SK-N-DZ (cell line): ENCODE measurements at places on chromosomes 3 and 15.

GRCh38 chr3:197820550-197821335, 29.7 kb downstream of the LRCH3 start:
- DNase-seq: no peak

- no peak for DNase-seq
These were observed 30.2 kb downstream of the ZNF710 start for GRCh38 chr15:90031231-90031791.

- DNase-seq: no peak
These were observed 231.4 kb downstream of the OPA1 start for GRCh38 chr3:193824365-193824764.

GRCh38 chr3:127065561-127066290, 82.8 kb downstream of the PLXNA1 start:
- DNase-seq: no peak

DNA sequence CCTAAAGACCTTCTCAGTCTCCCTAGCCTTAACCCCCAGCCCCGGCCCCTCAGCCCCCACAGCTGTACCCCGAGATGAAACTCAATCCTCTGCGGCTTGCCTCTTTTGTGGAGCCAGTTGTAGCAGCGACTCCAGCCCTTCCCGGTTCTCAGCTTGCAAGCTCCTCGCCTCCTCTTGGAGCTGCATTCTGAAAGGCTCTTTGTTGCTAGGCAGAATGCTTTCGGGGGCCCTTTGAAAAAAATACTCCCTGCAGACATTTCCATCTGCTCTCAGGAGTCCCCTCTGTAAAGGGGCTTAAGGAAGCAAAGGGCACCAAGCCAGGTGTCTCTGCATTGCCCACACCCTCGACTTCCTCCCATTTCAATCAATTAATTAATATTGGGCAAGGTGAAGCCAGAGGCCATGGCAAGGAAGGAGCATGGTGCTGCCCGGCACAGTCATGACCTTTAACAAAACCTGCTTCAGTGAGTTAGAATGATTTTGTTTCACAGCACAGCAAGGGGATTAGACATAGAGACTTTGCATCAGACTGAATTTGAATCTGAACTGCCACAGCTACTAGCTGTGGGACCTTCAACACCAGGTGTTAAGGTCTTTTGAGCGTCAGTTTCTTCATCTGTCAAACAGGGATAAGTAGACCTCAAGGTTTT, 65.5 kb downstream of the SRGAP3 start:
- no peak for DNase-seq

DNA sequence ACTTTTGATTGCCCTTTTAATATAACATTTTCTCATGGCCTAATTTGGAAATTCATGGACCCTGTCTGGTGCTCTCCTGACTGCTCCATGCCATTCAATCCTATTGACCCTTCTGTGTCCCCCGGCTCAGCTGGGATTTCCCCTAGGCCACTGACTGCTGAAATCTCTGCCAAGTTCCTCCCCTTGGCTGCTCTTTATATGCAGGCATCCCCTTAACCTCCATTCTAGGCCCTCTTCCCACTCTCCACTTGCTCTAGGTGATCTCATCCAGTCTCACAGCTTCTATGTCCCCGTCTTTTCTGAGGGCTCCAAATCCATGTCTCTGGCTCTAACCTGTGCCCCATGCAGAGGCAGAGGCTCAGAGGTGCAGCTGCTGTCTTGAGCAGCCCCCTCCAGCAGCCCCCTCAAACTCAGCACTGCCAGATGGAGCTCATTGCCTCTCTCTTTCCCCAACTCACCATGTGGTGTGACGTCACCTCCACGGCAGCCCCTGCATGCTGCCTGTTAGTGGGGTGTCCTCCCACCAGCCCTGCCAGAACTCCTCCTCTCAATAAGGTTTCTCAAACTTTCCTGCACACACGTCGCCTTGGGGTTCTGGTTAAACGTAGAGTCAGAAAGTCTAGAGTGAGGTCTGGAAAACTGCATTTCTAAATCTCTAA, 6.6 kb downstream of the FSD2 start:
- no peak for DNase-seq

- DNase-seq: no peak
These were observed 930.1 kb upstream of the NR2F2 start for GRCh38 chr15:95400428-95400827.

DNA sequence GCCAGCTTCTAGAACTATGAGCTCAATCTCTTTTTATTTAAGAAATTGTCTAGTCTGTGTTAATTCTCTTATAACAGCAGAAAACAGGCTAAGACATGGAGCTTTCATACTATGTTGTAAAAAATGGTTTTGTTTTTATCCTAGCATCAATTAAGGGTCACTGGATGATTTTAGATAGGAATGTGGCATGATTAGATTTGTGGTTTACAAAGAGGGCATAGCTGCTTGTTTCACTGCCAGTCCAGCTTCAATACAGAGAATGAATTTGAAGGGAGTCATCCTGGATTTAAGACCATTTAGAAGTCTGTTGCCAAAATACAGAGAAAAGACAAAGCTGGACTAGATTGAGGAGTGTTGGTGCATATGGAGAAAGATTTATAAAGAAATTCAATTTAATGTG, 532.6 kb upstream of the CCDC54 start:
- DNase-seq: no peak

DNA sequence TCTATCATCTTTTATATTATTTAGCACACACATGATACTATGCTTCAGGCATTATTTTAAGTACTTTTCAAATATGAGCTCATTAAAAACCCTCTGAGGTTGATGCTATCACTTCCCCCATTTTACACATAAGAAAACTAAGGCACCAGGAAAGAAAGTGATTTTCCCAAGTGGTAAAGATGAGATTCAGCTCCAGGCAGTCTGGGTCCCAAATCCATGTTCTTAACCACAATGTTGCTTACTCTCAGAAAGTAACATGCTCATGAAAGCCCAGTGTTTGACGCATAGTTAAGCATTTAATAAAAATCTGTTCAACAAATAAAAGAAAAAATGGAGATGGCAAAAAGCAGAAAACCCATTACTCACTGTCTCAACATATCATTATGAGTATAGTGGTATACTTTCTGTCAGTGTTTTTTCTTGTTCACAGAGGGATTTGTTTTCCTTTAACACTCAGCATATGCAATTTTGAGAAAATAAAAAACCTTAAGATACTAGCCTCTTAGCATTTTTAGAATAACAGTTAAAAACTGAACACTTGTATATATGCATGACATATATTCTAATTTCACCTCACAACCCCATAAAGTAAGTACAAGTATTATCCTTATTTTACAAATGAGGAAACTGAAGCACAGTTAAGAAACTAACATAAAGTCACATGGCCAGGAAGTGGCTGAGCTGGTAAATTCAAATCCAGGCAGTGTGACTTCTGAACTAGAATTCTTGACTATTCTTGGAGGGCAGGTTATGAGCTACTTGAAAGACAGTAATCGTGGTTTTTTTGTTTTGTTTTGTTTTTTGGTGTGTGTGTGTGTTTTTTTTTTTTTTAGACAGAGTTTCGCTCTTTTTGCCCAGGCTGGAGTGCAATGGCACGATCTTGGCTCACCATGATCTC, 10.4 kb downstream of the PEAK1 start:
- no peak for DNase-seq

DNA sequence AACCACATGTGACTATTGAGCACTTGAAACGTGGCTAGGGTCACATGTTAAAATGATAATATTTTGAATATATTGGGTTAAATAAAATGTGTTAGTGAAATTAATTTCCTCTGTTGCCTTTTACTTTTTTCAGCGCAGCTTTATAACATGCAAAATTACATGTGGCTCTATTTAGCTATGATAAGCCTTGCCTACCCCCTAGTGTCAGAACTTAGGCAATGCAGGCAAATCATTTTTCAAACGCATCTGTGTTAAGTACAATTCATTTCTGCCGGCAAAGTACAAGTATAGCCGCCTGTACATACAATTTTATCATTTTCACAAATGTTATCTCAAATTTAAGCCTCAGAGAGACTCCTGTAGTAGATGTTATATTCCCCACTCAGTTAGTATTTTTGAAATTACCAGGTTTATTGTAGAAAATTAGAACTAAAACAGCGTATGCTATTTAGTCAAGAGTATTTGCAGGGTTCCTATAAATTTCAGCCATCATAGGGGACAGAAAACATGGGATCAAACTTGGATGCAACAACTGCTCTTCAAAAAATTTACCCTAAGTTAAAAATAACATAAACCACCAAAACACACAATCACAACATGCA, 56.1 kb downstream of the TAFA4 start:
- peak; percentile 54 for DNase-seq

DNA sequence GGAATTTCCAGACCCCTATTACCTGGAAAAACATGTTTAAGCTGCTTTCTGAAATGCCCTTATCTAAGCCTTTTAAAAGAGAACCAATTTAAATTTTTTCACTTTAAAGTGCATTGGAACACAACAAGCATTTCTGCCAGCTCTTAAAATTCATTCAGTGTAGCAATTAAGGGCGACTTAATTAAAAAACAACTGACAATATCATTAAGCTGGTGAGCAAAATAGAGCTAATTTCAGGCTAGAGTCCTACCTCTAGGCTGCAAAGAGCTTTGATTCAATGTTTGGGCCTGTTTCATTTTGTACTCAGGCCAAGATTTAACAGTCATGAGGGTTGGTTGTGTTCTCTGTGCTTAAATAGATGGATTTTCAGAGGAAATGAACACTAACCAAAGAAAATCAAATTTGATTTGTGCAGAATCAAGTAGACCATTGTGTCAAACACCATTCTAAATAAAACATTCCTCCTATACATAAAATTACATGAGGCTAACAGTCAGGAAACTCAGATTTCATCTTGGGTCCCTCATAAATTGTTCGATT, 114.6 kb downstream of the TMEM108 start:
- no peak for DNase-seq

- no peak for DNase-seq
These were observed 71.1 kb upstream of the TRPM1 start for GRCh38 chr15:31172606-31173005.

- DNase-seq: peak; percentile 69
These were observed at the start of gene ARPIN for GRCh38 chr15:89912674-89913396. TSS of gene ARPIN (minus strand) at chr15:89912952. CDS start at chr15:89912835, 117 bp downstream.

- DNase-seq: no peak
These were observed 4.3 kb upstream of the FAM107A start for GRCh38 chr3:58581328-58582091.

- DNase-seq: no peak
These were observed 48.3 kb upstream of the THSD4 start for GRCh38 chr15:71066983-71067382.

GRCh38 chr3:103385961-103386656, 951.3 kb downstream of the ZPLD1 start:
- no peak for DNase-seq

GRCh38 chr3:114557791-114558190, 264.0 kb downstream of the TIGIT start:
- DNase-seq: no peak

DNA sequence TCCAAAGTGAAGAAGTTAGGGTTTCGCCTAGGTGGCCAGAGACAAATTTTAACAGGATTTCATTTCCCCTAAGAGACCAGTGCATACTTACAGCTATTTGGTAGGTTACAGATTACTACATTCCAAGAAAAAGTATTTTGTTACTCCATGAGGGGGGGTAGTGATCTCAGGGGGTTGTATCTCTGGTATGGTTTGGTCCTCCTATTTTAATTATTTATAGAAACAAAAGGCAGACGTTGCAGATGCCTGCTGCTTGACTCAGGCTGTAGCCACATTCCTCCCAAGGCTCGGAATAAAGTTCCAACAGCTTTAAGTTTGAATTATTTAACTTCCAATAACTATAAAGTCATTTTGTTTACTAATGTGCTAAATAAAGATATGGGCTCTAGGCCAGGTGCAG, 1.3 kb upstream of the TRIM59 start:
- no peak for DNase-seq

GRCh38 chr3:133055339-133055738, 17.1 kb downstream of the TMEM108 start:
- no peak for DNase-seq

- no peak for DNase-seq
These were observed 428 bp downstream of the LYSMD4 start for GRCh38 chr15:99732751-99733267.

GRCh38 chr3:58322793-58323192, 9.9 kb upstream of the PXK start:
- no peak for DNase-seq

DNA sequence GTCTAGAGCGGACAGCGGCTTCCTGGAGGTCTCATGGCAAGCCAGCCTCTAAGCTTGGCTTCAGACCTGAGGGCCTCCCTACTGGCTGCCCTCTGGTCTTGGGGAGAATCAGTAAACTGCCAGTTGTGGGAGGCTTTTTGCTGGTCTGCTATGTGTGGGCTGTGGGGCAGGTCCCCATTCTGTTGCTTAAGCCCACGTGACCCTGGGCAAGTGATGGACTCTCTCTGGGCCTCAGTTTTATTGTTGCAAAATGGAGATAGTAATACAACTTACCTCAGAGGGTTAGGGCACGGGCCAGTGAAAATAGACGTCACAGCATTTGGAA, 61.7 kb downstream of the SLC6A6 start:
- no peak for DNase-seq

DNA sequence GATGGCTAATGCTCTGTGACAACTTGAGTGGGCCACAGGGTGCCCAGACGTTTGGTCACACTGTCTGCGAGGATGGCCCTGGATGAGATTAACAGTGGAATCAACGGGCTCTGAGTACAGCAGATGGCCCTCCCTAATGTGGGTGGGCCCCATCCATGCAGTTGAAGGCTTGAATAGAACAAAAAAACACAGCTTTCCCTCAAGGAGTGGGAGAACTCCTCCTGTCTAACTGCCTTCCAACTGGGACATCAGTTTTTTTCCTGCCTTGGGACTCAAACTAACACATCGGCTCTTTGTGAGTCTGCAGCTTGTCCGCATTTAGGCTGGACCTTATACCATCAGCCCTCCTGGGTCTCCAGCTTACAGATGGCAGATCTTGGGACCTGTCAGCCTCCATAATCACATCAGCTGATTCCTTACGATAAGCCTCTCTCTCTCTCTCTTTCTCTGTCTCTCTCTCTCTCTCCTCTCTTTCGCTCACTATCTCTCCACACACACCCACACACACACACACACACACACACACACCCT, 20.8 kb downstream of the FAM174B start:
- peak; percentile 95 for DNase-seq

GRCh38 chr3:149625795-149626194, 32.0 kb downstream of the WWTR1 start:
- no peak for DNase-seq

DNA sequence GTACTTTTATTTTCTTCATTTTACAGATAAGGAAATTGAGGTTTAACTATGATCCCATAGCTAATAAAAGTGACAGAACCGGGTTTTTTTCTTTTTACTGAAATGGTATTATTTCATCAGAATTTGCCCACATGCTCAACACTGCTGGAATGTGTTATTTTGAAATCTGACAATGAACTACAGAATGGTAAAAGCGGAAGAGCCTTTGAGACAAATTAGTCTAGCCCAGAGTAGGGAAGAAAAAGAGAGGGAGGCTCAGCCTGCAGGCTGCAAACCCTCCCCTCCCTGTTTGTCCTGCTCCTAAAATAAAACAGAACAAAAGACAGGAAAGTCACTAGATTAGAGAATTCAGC, 100.3 kb upstream of the LIPC start:
- DNase-seq: no peak

- DNase-seq: peak; percentile 41
These were observed at the start of gene CPEB1 for GRCh38 chr15:82647045-82647834. TSS of gene CPEB1 (minus strand) at chr15:82647363. CDS start at chr15:82628459, 18,904 bp downstream.
